ENCODE measurements at places on chromosomes 2 and 18.
A peak's percentile ranks its signal among the peaks of the same experiment; 100 is the strongest.

GRCh38 chr2:39435741-39436591 lies 1.1 kb downstream of the MAP4K3 start:
- DNase-seq = peak; percentile 27

GRCh38 chr2:45771261-45771660 lies 119.8 kb downstream of the PRKCE start:
- DNase-seq = peak; percentile 38

DNA sequence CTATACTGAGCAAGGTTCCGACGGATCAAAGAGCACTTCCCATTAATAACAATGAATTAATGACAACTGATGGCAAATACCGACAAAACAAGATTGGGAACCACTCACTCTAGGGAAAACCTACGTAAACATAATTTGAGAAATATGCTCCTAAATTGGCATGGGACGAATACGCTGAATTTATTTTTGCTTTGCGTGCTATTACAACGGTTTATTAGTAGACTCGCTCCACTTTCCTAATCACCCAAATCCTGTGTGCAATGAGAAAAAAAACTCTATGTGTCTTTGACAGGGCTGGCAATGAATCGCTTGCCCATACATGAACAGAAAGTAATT lies 536 bp upstream of the SLC25A12 start:
- DNase-seq = no peak

- DNase-seq = no peak
Observed at GRCh38 chr2:42742740-42743658, 20.9 kb downstream of the OXER1 start.

DNA sequence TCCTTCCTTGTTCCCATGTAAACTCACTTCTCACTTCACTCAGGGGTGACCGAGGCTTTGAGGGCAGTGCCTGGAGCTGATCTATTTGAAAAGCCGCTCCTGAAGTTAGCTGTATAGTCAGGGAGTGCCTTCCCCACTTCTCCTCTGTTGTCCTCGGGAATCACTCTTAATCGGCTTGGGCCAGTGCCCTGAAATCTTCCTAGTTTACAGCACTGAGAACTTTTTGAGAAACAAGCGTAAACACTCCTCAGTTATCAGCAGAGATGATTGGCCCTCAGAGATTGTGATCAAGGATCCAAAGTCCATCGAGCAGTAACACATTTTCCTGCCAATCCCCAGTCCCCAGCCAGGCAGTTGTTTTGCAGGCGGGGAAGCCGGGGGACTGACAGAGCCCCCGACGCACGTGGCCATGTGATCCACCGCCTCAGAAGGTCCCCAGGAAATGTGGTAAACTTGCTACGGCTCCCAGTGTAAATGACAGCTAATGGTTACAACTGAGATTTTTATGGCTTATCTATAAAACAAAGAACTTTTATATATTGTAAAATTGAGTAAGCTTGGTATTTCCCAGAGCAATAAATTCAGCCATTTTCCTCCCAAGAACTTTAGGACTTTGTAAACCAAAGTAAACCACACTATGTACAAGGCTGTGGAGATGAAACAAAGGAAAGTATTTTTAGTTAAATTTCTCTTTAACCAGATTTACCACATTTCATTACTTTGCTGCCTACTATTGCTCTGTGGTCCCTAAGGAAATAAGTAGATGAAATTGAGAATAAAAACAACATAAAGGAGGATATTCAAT lies 53.5 kb downstream of the C18orf63 start:
- DNase-seq = no peak

GRCh38 chr2:20178666-20179465 lies 46.1 kb downstream of the SDC1 start:
- DNase-seq = no peak

- DNase-seq = no peak
Observed at GRCh38 chr18:58337686-58338085, 291.2 kb downstream of the ALPK2 start.

- no peak for DNase-seq
Observed at GRCh38 chr2:136233298-136233697, 115.3 kb upstream of the CXCR4 start.

DNA sequence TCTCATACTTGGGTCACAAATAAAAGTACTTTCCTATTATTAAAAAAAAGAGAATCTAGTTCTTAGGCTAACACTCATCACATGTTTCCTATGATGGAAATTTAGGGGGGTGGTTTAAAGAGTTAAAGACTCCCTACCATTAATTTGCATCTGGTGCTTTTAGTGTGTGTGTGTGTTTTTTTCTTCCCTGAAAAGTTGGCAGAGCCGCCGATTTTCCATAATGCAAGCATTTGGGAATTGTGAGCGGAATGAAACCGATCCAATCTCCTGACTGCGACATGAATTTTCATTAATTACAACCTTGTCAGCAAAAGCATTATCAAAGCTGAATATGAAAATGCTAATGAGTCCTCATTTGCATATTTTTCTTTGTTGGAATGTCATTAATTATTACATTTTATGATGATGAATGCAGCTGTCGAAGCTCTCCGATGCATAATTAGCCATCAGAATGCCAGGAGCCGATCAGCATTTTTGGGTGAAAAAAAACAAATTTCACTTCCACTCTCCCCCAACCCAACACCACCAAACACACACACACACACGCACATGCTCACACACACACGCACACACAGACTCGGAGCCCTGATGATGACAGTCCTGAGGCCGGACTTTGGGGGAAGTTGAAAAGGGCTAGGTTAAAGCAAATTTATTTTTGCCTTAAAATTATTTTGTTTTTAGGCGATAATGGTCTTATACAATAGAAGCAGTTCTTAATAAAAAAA lies 165.4 kb downstream of the TCF4 start:
- DNase-seq = peak; percentile 44

DNA sequence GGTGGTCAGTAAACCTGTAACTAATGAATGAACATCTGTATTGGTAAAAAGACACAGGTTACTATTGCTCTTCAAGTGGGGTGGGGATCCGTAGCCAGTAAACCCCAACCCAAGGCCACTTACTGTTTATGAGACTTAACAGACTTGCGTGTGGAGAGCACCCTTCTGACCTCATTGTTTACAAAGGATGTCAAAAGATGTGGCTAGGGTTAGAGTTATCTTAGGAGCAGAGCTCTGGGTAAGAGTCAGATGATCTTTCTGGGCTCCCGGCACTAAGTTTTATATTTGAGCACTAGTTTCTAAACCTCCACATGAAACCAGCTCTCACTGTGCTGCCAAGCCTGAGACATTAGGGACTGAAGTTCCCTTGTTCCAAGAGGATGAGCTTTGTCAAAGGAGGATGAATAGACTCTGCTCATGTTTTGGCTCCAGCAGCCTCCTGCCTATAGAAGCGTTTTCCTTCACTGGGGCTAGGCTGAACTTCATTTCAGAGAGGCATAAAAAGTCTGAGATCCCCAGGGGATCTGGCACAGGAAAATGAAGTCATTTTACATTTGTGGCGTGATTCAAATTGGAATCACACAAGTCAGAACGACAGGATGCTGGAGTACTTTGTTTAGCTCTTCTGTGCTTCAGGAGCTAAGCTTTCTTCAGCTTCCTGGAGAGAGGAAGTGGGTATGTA lies 403.1 kb upstream of the TRIB2 start:
- DNase-seq = no peak

- DNase-seq = no peak
Observed at GRCh38 chr18:78895207-78896001, 84.2 kb upstream of the SALL3 start.

- DNase-seq = no peak
Observed at GRCh38 chr2:116692988-116693387, 1121.5 kb upstream of the DDX18 start.

DNA sequence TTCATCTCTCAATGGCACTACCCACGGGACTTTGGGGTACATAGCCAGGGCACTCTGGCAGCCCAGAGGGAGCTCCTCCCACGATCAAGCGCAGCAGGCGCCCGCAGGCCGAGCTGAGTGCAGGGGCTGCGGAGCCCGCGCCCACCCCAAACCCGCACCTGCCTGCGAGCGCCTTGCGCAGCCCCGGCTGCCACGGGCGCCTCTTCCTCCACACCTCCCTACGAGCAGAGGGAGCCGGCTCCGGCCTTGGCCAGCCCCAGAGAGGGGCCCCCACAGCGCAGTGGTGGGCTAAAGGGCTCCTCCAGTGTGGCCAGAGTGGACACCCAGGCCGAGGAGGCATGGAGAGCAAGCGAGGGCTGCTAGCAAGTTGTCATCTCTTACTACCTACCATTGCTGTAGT lies 165.2 kb downstream of the UBE2E3 start:
- DNase-seq = no peak

DNA sequence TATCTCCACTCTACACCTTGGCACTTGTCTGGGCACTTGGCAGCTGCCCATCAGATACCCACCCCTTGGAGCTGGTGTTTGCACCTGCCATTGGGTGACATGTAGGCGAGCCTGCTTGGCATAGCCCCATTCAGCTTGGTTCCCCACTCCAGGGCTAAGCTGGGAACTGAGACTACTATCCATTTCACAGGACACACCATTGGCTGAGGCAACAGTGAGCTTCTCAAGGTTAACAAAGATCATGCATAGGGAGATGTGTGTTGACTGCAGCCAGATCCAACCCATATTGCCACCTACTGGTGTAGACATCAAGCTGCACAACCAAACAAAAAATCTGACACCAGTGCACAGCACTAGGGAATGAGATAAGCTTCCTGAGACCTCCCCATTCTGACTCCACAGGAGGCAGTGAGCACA lies 1389.8 kb upstream of the TMEFF2 start:
- no peak for DNase-seq

DNA sequence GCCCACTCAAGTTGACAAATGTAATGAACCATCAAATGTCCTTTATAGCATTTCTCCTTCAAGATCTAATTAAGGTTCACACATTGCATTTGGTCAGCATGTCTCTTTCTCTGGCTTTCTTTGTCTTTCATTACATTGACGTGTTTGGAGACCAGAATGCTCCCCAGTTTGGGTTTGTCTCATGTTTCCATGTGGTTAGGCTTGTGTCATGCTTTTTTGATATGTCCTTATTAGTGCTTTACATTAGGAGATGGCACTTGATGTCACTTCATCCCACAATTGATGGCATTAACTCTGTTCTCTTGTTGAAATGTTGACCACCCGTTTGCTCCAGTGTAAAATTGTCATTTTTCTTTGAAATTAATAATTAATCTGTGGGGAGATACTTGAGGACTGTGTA lies 165.8 kb downstream of the AKAIN1 start:
- no peak for DNase-seq

- DNase-seq = no peak
Observed at GRCh38 chr2:60885683-60886082, 4.3 kb downstream of the REL start.

DNA sequence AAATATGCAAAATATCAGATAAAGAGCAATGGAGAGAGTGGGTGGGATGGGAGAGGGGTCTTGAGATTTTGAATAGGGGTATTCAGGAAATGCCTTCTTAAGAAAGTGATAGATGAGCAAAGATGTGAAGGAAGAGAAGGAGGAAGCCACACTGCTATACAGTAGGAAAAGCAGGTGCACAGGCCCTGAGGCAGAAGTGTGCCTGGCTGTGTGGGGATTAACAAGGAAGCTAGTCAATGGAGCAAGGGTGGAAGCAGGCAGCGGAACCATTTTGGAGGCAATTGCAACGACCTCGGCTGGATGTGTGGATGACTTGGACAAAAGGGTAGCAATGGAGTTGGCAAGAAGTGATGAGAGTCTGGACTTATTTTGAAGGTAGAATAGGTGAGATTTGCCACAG lies 11.0 kb upstream of the CNGA3 start:
- no peak for DNase-seq

GRCh38 chr2:231521443-231521842 lies 8.8 kb downstream of the NMUR1 start:
- DNase-seq = no peak

Data from AG08395 (cell line).